Hepatic stellate cell (primary cell): ENCODE measurements at places on chromosomes 11 and 22.

- no peak for DNase-seq
Observed at GRCh38 chr11:121557348-121557747, 104.6 kb upstream of the SORL1-AS1 start.

DNA sequence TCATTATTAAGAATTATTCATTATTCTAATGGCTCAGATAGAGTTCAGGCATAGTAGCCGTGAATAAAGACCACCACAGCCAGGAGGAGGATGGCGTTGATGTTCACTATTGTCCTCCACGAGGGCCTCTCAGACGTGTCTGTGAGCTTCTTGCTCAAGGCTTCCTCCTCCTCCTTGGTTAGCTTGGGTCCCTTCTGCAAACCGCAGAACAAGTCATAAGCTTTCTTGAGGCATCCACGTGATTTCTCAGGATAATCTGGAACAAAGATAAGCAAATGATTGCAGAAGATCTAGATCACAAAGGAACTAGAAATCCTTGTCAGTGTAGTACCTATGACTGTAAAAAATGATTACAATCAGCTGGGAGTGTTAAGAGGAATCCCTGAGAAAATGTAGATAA lies 13.6 kb upstream of the RFPL2 start:
- DNase-seq: no peak

DNA sequence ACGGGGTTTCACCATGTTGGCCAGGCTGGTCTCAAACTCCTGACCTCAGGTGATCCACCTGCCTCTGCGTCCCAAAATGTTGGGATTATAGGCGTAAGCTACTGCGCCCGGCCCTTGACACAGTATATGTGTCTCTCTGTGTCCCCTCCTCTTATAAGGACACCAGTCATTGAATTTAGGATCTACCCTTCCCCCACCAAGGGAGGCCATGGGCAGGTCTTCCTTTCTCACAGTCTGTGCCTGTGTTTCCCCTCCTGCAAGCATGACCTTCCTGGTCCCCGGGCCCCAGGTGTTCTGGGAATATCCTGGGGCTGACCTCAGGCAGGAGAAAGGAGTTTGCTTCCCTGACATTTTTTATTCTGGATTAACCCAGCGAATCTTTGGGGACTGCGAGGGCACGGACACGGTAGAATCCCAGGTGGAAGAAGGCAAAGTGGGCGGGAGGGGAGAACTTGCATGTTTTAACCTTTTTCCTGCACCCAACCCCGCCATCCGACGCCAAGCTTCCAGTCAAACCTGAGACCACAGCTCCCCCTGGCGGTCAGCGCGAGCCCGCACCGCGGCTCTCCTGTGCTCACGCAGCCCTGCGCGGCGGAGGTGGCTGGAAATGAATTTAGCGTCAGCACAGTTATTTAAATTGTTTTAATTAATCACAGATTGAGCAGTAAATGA lies 42.1 kb upstream of the ISX start:
- DNase-seq: peak; percentile 29

GRCh38 chr11:113675003-113675561 lies 31.0 kb downstream of the TMPRSS5 start:
- peak; percentile 80 for DNase-seq

GRCh38 chr11:130580891-130581492 lies 132.5 kb downstream of the ADAMTS15 start:
- DNase-seq: peak; percentile 39

GRCh38 chr11:9096427-9096826 lies 5.0 kb upstream of the SCUBE2 start:
- DNase-seq: no peak

DNA sequence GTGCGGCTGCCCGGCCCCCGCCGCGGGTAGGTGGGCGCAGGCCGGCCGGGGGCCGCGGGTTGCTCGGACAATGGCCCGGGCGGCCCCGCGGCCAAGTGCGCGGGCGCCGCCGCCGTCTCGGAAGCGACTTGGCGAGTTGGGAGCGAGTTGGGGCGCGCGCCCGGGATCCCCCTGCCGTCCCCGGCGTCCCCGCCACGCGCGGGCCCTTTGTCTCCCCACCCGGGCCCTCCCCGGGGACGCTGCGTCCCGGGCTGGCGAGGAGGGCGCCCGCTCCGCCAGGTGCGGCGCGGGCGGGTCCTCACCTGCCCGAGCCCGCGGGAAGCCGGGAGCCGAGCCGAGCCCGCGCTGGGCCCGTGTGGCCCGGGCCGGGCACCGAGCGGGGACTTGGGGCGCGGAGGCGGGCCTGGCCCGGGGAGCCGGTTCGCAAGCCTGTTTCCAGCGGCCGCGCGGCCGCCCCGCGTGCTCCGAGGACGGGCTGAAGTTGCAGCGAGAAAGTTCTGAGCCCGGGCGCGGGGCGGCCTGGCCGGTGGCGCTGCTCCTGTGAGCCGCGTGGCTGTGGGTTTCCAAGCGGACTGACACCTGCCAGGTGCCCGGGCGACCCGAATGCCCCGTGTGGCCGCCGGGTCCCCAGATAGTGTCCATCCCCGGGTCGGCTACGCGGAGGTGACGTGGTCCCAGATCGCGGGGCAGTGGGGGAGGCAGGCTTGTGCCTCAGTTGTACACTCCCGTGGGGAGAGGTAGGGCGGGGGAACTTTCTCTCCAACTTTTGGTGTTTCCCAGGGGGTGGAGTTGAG lies 586 bp downstream of the LRP5 start:
- peak; percentile 42 for DNase-seq

DNA sequence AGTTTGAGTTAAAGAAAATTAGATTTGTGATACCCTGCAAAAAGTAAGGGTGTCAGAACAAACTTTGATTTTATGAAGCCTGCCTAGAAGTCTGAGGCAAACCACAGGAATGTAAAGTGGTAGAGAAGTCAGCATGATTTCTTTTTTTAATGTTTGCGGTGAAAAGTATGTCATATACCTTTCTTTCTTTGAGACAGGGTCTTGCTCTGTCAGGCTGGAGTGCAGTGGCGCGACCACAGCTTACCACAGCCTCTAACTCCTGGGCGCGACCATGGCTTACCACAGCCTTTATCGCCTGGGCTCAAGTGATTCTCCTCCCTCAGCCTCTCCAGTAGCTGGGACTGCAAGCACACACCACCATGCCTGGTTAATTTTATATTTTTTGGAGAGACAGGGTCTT lies 4.7 kb downstream of the API5 start:
- DNase-seq: no peak

GRCh38 chr11:44071157-44071556 lies 5.1 kb downstream of the ACCS start:
- DNase-seq: no peak

GRCh38 chr11:9760193-9760575 lies 96.3 kb downstream of the SWAP70 start:
- peak; percentile 77 for DNase-seq

- no peak for DNase-seq
Observed at GRCh38 chr11:45282081-45282480, 4.1 kb downstream of the SYT13 start.

DNA sequence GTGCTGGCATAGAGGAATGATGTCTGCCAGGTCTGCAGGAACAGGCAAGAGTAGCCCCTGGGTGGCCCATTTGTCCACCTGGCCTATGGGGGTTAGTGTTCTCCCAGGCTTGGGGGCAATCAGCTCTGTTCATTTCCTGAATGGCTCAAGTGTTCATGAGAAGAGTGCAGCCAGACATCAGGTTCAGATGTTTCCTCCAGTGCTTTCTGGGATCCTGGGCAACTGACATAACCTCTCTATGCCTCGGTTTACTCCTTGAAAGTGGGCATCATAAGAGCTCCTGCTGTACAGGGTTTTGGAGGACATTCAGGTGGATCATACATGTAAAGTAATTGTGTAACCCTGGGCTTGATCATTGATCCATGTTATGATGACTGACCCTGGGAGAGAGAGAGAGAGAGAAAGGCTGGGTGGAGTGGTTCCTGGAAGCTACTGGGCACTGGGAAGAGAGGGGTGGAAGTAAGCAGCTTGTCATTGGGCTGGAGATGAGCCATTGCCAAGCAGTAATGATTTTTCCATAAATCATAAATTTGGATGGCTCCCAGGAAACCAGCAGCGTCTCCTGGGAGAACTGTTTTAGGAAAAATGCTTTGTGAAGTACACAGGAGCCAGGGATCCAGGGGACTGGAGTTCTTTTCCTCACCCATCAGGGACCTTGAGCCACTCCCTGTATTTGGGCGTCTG lies 30.2 kb upstream of the ACCSL start:
- DNase-seq: peak; percentile 38

GRCh38 chr11:46472662-46472994 lies 81.1 kb upstream of the CHRM4 start:
- no peak for DNase-seq

GRCh38 chr11:22786475-22786874 lies 43.1 kb downstream of the SVIP start:
- DNase-seq: no peak

GRCh38 chr11:115699733-115700132 lies 195.5 kb upstream of the CADM1 start:
- DNase-seq: no peak

GRCh38 chr11:9142732-9143131 lies 51.3 kb upstream of the SCUBE2 start:
- DNase-seq: no peak

- DNase-seq: no peak
Observed at GRCh38 chr11:87739766-87740165, 435.5 kb downstream of the RAB38 start.

DNA sequence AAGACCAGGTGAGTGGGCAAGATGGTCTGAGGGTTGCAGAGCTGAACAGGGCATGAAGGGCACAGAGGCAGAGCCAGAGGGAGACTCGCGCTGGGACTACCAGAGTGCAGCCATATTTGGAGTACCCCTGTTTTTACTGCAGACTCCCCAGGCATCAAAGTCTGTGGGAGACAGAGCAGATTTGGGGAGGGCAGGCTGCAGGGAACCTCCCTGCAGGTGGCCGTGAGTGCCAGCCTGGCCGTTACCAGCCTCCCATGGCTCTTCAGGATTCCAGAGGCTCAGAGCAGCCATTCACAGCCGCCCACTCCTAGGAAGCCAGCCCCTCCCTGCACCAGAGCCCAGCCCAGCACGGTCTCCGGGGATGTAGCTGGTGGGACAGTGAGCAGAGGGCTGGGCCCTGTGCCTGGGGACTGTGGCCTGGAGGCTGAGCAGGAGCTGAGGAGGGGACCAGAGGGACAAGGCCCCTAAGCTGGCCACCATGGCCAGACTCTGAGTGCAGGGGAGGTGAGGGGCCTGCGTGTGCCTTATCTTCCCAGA lies at the start of gene SEPTIN3:
SEPTIN3 (plus strand) TSS at position 334 of the 537 bp plus-strand sequence. CDS start 2,050 bp downstream, outside the sequence.
- DNase-seq: no peak

DNA sequence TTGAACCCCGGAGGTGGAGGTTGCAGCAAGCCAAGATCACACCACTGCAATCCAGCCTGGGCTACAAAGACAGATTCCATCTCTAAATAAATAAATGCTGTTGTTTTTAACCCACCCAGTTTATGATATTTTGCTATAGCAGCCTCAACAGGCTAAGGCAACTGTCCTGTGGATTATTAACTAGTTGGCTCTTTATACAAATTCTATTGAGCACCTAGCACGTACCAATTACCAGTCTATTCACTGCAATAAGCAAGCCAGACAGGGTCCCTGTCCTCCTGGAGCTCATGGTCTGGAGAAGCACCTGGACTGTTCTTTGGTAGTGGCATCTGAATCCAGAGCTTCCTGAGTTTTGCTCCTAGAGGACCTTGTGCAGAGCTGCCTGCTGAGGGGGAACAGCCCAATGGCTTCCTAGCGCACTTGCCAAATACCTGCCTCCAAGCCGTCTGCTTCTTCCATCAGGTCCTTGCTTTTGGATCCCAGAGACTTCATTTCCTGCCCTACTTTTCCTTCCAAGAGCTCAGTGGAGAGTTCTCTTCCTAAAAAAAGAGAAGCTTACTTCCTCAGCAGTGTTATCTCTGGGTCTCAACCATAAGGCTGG lies 49.9 kb upstream of the MICAL2 start:
- DNase-seq: no peak

GRCh38 chr11:2853997-2854560 lies 31.5 kb downstream of the CDKN1C start:
- no peak for DNase-seq

DNA sequence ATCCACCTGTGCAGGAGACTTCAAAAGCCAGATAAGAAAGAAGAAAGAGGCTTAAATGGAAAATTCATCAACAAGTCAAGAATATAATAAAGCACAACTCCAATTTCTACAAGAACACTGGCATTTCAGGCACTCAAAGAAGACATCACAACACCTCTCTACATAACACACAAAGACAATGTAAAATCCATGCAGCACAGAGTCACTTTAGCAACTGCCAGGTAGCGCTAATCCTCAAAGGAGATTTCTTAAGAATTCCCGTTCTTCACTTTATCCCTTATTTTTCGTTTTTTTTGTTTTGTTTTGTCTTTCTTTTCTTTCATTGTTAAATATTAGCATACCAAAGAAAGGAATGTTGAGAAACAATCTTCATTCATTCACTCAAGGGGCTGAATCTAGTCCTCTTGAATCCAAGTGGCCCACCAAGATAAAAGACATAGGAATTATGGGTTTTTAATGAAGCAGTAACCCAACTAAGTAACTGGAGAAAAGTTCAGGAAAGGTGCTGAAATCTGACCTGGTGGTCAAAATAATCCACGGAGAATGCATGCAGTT lies 95.0 kb downstream of the CADM1 start:
- no peak for DNase-seq

DNA sequence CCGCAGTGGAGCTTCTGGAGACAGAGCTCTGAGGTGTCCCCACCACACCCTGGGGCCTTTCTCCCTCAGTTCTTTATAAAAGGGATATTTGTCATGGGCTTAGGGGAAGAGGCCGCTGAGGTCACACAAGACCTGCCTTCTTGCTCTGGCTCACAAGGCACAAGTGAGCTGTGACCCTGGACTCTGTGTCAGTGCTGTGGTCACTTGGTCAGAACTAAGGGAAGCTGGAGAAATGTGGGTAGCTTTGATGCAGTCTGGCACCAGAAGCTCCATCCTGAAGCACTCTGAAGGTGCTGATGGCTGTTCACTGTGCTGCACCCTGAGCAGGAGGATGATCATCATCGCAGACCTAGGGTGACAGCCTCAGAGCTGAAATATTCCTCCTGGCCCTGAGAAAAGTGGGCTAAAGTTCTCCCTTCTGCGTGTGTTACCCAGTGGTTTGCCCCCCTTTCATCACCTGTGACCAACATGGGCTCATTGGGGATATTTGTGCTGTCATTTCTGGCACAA lies 28.1 kb upstream of the VPREB1 start:
- DNase-seq: no peak

DNA sequence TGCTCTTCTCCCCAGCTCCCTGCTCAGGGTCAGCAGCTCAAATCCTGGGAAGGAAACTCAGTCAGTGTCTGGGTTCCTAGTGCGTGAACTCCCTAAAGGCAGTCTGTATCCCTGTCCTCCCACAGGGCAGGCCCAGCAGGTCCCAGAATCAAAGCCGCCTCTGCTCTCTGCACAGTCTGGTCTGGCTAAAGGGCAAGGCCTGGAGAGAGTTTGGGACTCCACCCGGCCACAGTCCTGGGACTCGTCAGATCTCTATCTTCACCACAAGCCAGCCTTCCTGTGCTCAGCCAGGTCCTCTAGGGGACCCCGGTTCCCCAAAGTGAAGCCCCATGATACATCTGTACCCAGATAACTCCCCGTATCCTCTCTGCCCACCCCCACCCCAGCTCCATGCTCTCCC lies 56.2 kb upstream of the CSNK2A3 start:
- no peak for DNase-seq

- DNase-seq: no peak
Observed at GRCh38 chr22:39309881-39310714, 9.3 kb downstream of the RPL3 start.

GRCh38 chr11:1559111-1559951 lies 12.7 kb downstream of the DUSP8 start:
- peak; percentile 87 for DNase-seq

GRCh38 chr22:31046539-31047226 lies 34.4 kb upstream of the SMTN start:
- DNase-seq: no peak
